ENCODE measurements at places on chromosomes 7 and 10.

GRCh38 chr10:97197030-97197500 is 11.3 kb upstream of the SLIT1 start:
- DNase-seq = no peak

DNA sequence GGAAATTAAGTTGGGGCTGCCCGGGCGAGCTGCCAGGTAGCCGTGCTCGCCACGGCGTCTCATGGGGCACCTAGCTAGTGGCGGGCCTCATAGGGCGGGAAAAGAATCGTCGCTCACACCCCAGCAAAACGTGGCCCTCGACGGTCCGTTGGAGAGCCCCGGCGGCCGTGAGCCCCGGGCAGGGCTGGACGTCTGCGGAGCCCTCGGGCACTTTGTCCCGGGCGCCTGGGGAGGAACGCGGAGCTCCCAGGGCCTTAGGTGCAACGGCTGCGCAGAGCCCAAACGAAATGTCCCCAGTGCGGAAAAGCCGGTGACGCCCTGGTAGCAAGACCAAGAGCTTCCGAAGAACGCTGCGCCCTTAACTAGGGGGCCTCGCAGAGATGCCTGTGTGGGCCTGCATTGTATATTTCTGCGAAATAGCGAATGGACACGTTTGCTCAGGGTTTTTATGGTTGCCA is 866 bp upstream of the SFMBT2 start:
- DNase-seq = no peak

DNA sequence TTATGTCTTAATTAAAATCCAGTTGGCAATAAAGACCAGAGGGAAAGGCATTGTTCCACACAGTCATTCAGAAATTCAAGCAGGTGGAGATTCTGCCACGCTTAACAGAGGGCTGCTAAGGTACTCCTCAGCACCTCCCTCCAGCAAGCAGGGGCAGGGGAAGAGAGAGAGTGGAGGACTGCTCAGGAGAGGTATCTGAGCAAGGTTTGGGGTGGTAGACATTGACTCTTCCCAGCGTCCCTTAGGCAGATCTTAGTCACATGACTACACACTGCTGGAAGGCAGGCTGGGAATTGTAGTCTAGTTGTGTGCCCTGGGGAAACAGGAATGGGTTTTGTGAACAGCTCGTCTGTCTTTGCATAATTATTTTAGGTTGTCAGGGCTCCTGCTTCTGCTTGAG is 181.6 kb downstream of the NPSR1 start:
- DNase-seq = no peak

DNA sequence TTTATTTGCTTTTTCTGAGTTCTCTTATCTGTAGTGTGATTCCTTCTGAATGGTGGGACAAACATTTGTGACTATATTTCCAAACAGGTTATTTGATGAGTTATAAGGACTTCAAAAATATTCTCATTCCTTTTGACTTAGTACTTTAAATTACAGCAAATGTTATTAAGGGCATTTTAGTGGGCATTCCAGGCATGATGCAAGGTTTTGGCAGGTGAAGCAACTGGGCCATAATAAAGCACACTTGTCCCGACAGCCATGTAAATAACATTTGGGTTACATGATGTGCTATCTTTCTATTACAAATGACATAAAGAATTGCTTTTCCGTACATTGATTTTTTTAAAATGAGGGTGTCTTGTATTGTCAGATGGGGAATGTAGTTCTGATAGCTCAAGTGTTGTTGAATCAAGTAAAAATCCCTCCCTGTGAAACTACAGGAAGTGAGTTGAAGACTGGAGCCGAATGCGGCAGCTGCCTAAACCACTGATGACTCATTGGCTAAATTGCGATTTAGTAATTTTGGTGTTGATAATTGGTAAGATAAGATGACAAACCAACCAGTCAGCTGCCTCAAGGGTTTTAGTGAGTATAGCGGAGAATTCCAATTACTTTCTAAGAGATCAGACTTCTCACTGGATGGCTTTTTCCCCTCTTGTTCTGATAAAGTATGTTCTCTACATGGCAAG is 231.3 kb upstream of the NPY start:
- DNase-seq = no peak

Measured in stimulated activated CD4-positive, alpha-beta T cell treated with anti-CD3 and anti-CD28 coated beads, Interleukin-15, amount 100 ng/mL, for 1 hour (primary cell).